ENCODE measurements at places on chromosomes 11 and 22.

DNA sequence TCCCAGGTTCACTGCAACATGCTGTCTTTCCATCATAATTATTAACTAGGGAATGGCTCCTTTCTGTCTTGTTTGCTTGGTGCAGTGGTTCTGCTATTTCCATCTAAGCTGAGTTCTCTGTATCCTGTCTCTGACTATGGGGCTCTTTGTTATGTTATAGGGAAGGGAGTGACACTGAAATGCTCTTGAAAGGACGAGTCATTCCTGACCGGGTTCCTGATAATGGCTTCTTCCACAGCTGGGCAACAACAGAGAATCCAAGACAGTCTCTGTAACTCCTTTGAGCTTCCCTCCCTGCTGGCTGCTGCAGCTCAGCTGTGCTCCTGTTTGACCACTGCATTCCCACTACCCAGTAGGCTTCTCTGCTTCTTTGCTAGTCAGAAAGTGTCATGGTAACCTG lies 24.1 kb downstream of the OR2AT4 start:
- DNase-seq, result no peak

DNA sequence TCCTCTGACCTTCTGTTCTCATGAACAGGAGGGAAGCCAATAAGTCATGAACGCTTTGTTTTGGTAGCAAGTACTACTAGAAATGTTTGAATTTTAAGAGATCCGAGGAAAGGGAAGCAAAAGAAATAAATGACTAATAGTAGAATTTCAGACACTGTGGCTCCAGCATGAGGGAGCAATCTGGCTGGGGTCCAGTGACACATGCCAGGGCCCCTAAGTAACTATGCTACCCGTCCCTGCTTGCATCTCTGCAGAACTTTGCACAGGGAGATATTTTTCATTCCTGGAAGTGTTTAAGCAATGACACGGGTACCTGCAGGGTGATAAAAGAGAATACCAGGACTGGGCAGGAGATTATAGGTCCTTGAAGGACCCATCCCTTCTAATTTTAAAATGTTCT lies 7.3 kb upstream of the ADAMTS8 start:
- no peak for DNase-seq

DNA sequence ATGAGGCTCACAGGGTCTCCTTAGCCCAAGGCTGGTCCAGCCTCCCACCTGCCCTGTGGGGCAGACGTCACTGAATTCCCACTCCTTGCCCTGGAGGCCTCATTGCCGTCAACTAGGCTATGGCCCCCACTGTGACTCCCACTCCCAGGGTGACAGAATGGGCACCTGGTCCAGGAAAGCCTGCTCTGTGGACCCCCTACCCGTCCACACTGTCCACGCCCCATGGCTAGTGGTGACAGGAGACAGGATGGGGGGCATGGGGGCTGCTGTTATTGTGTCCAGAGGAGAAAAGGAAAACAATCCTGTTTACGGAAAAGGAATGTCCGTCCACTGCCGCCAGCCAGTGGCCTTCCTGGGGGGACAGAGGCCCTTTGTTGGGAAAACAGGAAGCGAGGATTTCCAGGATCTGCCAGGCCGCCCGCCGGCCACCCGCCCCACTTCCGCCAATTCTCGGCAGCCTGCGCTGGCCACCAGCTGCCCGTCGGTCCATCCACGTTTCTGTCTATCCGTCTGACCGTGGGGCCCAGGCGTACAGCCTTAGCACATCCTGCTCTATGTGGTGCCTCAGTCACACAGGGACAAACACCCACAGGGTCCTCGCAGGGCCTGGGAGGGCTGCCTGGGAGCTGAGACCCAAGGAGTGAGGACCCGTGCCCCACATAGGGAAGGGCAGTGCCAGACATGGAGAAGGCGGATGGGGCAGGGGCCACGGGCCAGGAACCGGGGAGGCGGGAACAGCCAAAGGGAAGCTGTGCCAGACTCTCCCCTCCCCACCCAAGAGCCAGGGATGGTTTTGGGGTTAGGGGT lies 19.5 kb downstream of the CRELD2 start:
- no peak for DNase-seq

- no peak for DNase-seq
Observed at GRCh38 chr11:97683733-97684132, 1293.9 kb downstream of the JRKL start.

GRCh38 chr11:26780376-26781085 lies 58.7 kb upstream of the SLC5A12 start:
- no peak for DNase-seq

- no peak for DNase-seq
Observed at GRCh38 chr22:29141078-29141688, 64.5 kb upstream of the EMID1 start.

- no peak for DNase-seq
Observed at GRCh38 chr22:26416670-26417276, 12.3 kb upstream of the ASPHD2 start.

- no peak for DNase-seq
Observed at GRCh38 chr11:33234397-33235190, 22.6 kb upstream of the HIPK3 start.

DNA sequence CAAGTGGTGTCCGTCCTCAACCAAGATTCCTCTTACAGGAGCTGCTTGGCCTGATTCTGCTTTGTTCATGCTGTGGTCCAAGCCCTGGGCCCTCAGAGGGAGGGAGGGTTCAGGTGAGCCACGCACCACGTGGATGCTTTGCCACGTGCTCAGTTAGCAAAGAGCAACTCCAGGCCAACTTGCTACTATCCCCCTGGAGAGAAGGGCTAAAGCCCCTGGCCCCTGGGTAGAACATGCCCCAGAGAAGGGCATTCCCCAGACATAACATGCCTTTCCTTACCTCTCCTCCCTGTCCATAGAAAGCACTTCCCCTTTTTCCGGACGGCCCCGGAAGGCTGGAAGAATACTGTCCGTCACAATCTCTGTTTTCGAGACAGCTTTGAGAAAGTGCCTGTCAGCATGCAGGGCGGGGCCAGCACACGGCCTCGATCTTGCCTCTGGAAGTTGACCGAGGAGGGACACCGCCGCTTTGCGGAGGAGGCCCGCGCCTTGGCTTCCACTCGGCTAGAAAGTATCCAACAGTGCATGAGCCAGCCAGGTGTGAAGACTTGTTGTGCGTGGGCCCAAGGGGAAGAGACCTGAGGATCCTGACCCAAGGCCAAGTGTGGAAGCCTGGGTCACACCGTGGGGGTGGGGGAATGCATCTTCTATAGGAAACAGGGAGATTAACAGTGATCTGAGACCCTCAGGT lies 8.8 kb downstream of the FOXR1 start:
- no peak for DNase-seq

GRCh38 chr11:120660024-120660565 lies 148.5 kb downstream of the GRIK4 start:
- peak; percentile 17 for DNase-seq

DNA sequence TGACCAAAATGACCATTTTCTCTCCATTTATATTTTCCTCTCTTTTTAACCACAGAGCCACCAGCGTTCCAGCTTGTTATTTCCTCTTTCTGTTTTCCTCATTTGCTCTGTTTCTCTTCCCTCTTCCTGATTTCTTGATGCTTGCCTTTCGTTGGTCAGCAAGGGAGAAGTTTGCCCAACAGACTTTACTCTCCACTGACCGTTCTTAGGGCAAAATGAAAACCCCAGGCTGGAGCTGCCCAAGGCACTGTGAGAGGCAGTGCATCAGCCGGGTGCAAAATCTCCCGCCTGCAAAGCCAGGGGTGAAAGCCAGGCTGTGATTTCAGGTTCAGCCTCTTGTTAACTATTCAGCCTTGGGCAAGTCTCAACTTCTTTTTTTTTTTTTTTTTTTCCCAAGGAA lies 26.1 kb upstream of the APLP2 start:
- no peak for DNase-seq

DNA sequence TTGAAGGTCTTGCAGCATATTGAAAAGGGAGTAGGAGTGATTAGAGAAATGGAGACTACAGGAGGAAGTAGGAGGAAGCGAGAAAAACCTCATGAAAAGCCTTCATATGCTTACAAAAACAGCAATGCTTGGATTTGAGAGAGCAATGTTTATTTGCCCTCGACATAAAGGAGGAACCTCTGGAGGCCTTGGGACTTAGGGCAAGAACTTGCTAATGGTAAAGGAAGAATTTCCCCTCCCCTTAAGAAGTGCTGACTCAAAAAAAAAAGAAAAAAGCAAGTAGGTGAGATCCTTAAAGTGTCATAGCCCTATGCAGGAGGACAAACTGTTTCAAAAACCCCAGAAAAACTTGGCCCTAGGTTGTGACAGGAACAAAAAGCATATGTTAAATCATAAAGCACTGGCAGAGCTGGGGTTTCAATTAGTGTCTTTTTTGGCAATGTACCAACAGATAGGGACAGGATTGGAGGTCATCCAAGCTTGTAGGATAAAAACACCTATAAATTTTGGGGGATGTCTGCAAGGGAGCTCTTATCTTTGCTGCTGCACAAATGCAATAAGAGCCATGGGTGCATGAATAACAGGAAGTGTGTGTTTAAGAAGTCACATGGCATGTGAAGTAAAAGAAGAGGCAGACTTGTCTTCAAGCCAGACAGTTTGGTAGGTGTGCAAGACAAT lies 4.9 kb downstream of the GLYAT start:
- no peak for DNase-seq

- no peak for DNase-seq
Observed at GRCh38 chr11:44576656-44577055, 11.2 kb downstream of the CD82 start.

- DNase-seq, result no peak
Observed at GRCh38 chr22:29860006-29860766, 22.1 kb upstream of the ASCC2 start.

DNA sequence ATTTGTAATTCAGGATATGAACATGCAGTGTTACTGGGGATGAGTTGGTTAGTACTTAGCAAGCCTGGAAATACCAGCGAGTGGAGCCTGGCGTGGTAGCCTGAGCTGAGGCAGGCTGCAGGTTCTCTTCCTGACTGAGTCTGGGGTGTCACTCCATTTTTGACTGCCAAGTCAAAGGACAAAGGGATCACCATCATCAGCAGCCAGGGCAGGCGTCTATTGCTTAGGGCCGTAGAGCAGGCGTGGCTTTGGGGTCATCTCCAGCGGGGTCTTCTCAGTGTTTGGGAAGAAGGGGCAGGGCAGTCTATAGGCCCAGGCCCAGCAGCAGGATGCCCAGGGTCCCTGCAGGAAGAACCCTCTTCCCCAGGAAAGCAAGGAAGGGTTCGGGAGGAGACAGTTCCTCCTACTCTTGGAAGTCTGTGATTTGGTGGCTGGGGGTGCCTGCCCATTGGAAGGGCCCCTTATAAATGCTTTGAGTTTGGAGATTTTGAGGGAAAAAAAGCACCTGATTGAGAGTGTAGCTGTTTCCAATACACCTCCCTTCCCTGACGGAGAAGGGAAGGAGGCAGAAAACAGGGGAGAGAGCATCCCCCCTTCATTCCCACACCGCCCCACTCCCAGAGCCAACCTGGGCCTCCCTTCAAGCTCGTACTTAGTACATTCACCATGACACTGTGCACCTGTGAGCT lies 51.5 kb upstream of the SPATA19 start:
- DNase-seq, result no peak

- DNase-seq, result no peak
Observed at GRCh38 chr11:70230151-70230839, 27.2 kb downstream of the FADD start.

DNA sequence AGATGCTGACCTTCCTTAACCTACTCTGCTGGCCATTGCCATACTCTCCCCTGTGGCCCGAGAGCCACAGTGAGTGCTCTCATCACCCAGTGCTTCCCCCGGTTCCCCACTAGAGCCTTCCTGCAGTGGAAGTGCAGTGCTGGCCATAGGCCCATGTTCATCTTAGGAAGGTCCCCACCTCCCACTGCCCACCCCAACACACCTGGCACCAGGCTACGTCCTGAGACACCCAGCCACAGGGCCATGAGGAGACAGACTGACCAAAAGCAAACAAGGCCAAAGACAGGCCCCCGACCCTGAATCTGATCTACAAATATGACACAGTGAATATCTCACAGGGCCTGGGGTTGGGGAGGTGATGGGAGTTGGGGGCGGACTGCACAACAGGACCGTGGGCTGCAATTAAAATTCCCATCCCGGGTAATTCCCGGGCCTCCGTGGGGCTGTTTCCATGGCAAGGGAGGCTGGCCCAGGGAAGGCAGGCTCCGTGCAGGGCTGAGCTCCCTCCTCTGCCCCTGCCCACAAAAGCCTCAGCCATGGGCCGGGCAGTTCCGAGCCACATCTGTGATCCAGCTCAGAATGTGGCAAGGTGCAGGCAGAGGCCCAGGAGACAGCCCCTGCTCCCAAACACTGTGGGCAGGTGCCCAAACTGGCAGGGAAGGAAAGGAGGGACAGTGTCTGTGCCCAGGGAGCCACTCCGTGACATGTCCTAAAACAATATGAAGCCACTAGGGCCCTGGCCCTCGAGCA lies 5.1 kb upstream of the CHST1 start:
- DNase-seq, result no peak

- no peak for DNase-seq
Observed at GRCh38 chr11:113173126-113173525, 141.3 kb upstream of the TTC12 start.

- DNase-seq, result no peak
Observed at GRCh38 chr22:17483688-17484372, 79.5 kb upstream of the SLC25A18 start.

DNA sequence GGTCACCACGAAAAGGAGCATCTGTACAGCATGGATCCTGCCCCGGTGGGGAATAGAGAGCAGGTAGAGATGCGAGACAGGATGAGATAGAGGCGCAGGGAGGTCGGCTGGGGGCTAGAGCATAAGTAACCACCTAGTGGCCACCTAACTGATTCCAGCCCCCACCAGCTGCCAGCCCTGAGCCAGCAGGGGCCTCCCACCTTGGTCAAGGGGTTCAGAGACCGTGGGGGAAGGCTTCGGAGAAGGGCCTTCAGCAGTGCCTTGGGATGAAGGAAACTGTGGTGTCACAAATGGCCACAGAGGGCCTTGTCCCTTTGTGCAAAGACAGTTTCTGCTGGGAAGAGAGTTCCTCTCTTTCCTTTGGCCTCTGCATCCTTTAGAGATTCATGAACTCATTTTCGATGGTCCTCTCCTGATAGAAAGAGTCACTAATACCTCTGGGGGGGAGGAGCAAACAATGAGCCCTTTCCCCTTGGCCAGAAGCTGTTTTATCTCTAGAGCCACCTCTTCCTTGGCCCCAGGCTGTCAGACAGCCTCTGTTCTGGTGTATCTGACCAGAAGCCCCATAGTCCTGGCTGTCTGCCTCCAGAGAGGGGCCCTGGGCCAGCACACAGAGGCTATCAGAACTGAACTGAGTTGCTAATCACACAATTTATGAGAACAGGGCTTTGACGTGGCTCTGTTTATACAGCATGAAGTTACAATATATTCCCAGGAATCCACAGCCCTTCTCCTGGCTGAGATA lies 146.0 kb downstream of the PARVA start:
- DNase-seq, result peak; percentile 52

- no peak for DNase-seq
Observed at GRCh38 chr11:5288906-5289550, 12.7 kb downstream of the OR51B4 start.

DNA sequence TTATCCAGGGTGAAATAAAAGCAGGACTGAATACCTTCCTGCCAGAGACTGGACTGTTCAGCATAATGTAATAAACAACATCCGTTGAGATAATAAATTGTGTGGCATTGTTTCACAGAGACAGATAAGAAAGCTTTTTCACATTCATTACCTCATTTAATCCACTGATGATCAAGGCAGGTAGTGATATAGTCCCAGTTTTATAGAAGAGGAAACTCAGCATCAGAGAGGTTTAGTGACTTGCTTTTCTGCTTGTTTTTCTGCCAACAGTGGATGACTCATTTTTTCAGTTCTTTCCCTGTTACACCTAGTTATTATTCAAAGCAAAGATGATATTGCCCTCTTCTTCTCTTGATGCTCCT lies 4.0 kb downstream of the MYO18B start:
- DNase-seq, result no peak

- DNase-seq, result no peak
Observed at GRCh38 chr11:106827687-106828086, 190.6 kb downstream of the GUCY1A2 start.

All from SK-N-DZ (cell line).